ENCODE measurements at places on chromosomes 2 and 18.

DNA sequence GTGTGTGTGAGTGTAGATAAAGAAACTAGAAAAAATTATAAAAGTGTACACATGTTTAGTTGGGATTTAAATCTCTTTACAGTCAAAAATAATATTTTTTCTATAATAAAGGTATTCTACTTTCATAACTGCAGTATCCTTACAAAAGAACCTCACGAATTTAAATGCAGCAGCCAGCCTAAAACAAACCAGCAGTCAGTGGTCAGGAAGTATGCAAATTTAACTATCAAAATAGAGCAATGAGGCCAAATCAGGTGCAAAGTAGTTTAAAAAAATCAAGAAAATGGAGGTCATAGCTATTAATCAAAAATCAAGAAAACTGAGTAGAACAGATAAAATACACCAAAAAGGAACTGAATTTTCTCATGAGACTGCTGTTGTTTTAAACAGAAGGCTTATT, 407.1 kb downstream of the CDH19 start:
- no peak for DNase-seq

DNA sequence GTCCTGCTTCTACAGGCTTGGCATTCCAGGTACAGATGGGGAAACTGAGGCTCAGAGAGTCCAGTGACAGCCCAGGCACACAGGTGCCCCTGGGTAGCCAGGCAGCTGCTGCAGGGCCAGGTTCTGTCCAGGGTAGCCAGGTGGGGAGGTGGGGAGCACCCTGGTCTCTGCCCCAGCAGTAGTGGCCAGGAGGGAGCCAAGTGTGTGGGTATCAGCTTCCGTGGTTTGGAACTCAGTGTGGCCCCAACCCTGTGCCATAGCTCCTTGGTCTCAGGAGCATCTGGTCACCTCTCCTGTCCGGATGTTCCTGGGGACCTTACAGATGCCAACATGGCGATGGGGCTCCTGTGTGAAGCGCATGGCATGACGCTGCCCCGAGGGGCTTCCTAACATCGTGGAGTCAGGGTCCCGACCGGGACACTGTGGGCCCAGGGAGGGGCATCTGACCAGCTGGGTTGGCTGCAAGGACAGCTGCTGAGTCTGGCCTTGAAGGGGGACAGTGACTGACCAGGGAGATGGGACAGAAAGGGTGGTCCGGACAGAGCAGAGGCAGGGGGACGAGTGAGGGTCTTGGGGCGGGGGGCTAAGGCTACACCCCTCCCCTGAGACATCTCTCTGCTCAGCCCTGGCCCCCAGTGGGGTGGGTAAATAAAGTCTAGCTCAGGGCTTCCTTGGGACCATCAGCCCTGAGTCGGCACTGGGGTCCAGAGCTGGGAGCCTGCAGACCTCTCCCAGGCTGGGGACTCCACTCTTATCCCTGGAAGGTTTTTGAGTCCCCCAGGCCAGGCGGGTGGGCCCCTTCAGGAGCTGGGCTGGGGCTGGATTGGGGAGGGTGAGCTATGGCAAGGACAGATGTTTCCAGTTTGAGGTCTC, 76.0 kb upstream of the SMAD7 start:
- DNase-seq, result no peak

DNA sequence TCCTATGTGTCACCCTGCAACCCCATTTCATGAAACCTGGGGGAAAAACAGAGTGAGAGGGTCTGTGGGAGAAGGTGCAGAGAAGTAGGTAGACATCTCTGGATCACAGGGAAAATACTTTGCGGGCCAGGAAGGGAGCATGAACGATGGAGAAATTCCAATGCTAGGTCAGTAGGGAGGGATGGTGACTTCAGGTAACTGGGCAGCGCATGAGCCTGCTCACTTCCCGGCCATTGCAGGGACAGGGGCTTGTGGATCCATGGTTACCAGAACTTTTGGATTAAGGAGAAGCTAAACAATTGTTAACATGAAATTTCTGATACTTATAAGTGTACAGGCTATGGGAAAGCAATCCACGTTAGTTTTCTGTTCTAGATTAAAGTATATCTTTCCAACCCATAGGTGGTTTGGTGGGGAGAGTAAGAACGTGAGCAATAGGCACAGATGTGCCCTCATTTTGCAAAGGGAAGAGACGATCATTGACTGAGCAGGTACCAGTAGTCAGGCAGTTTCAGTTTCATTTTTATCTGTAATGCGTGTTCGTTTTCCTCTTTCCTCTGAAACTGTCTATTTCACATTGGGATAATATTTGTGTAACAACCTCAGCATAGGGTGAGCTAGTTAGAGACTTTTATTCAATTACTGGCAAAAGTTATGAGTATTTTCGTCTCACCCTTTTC, 65.0 kb downstream of the NYAP2 start:
- no peak for DNase-seq

GRCh38 chr18:77054288-77054605, 78.3 kb downstream of the MBP start:
- DNase-seq, result no peak

DNA sequence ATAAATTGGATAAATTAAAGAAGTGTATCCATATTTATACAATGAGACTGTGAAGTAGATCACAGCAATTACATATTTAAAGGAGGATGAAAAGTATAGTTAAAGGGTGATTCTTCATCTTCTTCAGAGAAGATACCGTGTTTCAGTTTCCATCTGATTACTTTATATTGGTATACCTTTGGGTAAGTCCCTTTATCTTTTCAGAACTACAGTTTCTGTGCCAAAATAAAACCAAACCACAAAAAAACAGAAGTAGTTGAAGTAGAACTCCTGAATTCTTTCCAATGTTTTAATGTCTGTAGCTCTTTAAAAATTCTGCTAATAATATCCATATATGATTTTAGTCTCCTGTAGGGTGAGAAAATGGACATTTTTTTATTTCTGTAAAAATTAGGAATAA, 231.2 kb upstream of the LINC00305 start:
- DNase-seq, result no peak

GRCh38 chr2:62038975-62039771, 133.7 kb downstream of the COMMD1 start:
- no peak for DNase-seq

GRCh38 chr2:54675281-54675680, 48.2 kb upstream of the EML6 start:
- no peak for DNase-seq

DNA sequence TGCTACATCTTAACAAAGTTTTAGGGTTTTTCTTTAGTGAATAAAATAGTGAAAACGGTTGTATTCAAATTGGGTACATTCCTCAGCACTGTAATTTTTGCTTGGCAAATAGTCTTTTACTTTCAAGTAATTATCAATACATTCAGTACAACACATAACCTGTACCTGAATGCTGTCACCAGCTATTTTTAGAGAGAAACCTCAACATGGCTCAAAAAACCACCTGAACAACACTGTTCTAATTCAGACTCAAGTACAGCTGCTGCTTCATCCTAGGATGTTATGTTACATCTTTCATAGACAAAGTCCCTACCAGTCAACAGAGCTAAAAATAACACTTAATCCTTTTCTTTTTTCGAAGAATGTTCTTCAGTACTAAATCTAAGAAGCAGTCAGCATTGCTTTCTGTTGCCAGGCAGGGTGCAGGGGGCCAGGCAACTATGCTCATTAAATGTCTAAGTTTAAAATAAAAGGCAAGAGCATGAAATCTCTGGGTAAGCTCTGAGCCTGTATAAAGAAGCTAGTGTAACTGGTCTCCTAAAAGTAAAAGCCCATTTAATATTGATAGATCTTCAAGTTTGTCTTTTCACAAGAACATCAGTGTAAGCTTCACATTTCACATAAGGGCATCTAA, 20.5 kb downstream of the PDIA6 start:
- DNase-seq, result no peak

DNA sequence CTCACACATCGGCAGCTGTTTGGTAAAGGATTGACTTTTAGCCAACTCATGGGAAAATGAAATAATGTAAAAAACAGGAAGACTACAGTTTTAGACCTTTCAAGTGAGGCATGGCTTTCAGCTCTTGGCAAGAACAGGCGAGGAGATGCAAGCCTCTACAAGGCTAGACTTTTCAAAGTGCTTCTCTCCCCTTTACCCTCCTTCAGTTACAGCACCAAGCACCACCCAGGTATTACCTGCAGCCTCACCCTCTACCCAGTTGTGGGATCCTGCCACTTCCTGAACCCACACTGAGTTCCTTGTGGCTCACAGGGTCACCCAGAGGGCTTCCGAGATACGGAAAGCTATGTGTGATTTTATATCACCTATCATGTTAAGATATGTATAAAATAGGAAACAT, 14.7 kb downstream of the UGT1A10 start:
- no peak for DNase-seq

DNA sequence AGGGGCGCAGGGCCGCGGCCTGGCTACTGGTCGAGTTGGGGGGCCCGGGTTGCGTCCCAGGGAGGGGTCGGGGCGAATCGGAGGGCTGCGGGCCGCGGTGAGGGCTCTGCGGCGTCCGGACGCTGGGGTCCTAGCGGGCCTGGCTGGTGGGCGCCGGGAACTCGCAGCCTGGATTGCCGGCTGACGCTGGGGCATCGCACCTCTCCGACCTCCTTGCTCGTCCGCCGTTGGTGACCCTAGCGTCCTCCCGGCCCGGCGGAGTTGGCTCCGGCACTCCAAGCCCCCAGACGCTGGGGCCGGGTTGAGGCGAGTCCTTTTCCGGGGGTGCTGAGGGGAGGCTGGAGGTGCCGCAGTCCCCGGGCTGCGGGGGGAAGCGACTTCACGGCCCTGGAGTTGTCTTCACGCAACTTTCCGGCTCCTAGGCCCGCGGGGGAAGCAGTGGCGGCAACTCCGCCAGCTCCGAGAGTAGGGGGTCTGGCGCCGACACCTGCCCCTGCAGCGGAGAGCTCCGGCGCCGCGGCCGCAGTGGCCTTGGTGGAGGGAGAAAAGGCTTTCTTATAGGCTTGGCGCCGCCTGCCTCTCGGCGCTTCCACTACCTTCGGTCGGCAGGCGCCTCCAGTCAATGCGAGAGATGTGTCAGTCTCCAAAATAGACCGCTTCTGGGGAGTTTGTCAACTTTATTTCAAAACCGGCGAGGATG, 70.3 kb downstream of the HAUS1 start:
- peak; percentile 62 for DNase-seq

GRCh38 chr2:23427350-23427749, 42.4 kb downstream of the KLHL29 start:
- DNase-seq, result no peak

GRCh38 chr2:191501561-191502168, 176.3 kb upstream of the NABP1 start:
- no peak for DNase-seq

- no peak for DNase-seq
Observed at GRCh38 chr18:79856119-79857007, 58.6 kb downstream of the KCNG2 start.
